ENCODE measurements at places on chromosomes 7 and 10.
A peak's percentile ranks its signal among the peaks of the same experiment; 100 is the strongest.

DNA sequence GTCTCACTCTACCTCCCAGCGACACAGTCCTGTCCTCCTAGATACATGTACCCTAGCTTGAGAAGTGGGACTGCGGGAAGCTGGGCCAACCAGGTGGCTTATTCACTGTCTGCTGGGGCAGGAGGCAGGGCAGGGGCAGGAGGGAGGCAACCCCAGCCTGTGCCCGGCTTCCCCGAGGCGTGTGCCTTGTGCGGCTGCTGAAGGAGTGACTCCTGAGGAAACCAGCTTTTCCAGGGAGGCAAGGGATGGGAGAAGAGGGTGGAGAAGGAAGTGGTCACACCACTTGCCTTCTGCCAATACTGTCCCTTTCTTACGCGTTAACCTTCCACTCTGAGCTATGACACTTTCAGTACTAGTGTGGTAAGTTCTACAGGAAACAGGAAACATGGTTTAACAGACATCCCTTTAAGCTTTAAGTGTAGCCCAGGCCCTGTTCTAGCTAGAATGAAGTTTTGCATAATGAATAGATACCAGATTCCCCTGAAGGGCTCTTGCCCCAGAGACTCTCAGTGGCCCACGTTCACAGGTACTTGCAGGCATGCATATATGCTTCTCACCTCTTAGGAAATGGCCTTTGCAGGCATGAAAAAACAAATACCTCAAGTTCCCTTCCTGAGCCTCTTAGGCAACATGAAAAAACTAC lies 40.6 kb downstream of the SYPL1 start:
- DNase-seq: no peak

DNA sequence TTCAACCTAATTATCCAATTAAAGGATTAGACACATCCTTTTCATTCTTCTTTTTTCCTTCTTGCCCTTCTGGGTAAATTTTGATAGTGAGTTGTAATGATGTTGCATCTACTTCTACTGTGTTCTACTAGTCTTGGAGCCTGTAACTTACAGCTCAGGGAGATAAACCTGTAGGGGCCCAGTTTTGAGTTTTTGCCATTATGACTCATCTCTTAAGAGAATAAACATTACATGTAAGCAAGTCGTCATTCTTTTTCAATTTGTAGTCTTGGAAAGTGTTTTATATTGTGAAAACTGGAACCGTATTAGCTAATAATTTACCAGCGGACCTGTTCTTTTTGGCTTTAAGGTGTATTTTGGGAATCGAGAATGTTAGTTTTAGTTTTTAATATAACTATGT lies 89.7 kb upstream of the RPA3 start:
- DNase-seq: no peak

DNA sequence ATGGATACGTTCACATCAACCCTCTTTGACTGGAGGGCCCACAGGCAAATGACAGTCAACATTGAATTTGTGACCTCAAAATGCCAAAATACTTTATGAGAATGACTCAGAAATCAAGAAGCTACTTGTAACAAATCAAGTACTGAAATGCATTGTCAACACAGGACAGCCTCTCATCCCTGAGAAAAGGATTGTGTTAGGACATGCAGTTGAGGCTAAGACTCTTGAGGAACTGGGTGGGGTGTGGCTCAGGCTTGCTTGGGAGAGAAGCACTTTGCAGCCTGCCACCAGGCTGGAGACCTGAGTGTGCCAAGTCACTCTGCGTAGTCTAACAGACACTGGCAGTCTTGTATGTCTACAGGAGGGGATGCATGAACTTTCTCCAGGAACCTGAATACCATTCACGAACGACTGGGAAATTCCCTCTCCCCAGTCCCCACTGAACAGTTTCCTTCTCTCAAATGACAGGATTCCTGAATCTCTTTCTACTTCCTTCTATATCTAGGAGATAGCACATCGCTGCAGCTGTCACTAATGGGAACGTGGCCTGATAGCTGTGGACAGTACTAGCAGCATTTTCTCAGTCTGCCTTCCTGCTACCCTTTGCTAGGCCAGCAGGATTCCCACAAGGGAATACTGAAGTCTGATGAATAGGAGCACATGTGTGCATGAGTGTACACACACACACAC lies 3.3 kb upstream of the SMO start:
- no peak for DNase-seq

DNA sequence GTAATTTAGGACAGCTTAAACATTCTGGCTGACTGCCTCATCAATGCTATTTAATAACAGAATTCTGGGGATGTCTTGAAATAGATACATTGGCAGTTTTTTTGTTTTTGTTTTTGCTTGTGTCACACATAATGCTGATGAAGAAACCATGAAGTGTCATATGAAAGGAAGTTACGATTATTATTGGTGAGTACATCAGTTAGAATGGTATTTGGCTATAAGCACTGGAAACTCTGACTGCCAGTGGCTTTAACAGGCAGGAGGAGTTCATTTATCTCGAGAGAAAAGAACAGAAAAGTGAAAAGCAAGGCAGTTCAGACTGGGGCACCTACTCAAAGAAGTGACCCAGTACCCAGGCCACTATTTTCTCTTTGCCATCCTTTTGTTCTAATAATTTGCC lies 18.1 kb downstream of the LSM8 start:
- DNase-seq: no peak

GRCh38 chr7:1965579-1966294 lies 267.0 kb downstream of the MAD1L1 start:
- no peak for DNase-seq

GRCh38 chr7:94008537-94008936 lies 4.4 kb upstream of the BET1 start:
- no peak for DNase-seq

DNA sequence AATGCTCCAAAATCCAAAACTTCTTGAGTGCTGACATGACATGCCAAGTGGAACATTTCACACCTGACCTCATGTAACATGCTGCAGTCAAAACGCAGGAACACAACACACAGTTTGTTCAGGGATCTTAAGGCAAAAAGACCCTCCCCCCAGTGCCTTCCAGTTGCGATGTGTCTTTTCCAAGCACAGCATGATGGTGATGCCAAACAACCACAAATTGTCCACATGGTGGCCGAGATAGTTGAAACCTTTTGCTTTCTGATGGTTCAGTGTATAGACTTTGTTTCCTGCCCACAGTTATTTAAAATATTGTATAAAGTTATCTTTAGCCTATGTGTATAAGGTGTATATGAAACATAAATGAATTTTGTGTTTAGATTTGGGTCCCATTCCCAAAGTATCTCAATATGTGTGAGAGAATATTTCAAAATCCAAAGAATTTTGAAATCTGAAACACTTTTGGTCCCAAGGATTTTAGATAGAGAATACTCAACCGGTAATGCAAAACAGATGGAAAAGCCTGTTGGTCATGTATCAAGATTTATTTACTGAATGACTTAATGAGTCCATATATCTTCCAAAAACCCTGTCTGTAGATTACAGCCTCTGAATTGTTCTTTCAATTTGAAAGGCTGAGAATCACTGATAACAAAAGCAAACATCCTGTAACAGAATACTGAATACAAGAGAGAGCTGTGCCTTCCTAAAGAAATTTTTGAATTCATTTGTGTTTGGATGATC lies 93.4 kb upstream of the OIT3 start:
- no peak for DNase-seq

DNA sequence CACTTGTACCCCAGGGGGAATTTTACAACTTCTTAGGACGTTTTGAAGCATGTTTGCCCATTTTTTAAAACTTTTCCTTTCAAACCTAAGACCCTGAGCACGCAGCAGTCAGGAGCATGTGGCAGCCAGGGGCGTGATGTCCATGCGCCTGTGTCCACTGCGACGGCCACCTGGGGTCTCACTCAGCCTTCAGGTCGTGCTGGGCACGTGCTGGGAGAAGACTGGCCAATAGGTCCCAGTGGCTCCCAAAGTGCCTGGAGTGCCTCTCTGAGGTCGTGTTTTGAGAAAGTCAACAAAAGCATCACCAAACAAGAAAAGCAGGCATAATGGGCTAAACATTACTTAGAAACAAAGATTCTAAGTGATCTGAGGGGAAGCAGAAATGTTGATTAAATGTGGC lies 14.8 kb downstream of the LRRC27 start:
- no peak for DNase-seq

- DNase-seq: peak; percentile 36
Observed at GRCh38 chr10:97059006-97059871, 126.5 kb downstream of the SLIT1 start.
